ENCODE measurements at places on chromosomes 2 and 18. TPM values are rescaled to one million over a fixed set of nuclear protein-coding genes. Genes with fewer than 3 reads are reported as not detected.
A peak's percentile ranks its signal among the peaks of the same experiment; 100 is the strongest.

DNA sequence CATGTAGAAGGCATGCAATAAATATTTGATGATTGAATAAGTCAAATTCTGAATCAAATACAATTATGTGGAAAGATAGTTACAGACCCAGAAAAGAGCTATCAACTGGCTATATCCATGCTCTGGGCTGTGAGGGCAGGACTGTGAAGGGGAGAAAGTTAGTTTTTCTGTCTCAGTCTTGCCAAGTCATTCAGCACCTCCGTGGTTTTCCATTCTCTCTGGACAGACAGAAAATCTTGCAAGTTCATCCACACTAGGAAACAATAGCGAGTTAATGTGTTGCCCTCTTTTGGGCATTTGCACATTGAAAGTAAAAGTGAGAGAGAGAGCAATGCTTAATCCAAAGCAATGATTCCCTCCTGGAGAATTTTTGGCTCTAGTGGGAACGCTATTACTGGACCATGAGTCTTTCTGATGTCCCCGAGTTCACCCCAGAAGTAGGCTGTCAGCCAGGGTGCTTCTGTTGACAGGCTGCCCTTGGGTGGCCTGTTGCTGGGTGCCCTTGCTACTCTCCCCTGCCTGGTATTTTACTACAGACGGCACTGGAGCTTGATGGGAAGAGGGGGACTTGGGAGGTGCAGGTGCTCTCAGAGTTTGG, 238.3 kb downstream of the LOXHD1 start:
- peaks cover 15% of the 10 kb centered on the region for H3K27me3 ChIP-seq
- H3K27ac ChIP-seq = no peak overlapping the region
- H3K4me1 ChIP-seq = no peaks in the 10 kb centered on the region
- H3K4me3 ChIP-seq = no peak overlapping the region

- H3K4me3 ChIP-seq = peak within 1 kb of the TSS; percentile 88
- H3K27ac ChIP-seq = peak within 1 kb of the TSS; percentile 90
- peak; percentile 93 for DNase-seq
- peaks cover 36% of the 10 kb centered on the region for H3K4me1 ChIP-seq
- no peaks in the 10 kb centered on the region for H3K27me3 ChIP-seq
These were observed at the start of gene ETAA1 for GRCh38 chr2:67397143-67397986. ETAA1 (plus strand) TSS chr2:67397333; CDS start chr2:67397449, 116 bp downstream.

DNA sequence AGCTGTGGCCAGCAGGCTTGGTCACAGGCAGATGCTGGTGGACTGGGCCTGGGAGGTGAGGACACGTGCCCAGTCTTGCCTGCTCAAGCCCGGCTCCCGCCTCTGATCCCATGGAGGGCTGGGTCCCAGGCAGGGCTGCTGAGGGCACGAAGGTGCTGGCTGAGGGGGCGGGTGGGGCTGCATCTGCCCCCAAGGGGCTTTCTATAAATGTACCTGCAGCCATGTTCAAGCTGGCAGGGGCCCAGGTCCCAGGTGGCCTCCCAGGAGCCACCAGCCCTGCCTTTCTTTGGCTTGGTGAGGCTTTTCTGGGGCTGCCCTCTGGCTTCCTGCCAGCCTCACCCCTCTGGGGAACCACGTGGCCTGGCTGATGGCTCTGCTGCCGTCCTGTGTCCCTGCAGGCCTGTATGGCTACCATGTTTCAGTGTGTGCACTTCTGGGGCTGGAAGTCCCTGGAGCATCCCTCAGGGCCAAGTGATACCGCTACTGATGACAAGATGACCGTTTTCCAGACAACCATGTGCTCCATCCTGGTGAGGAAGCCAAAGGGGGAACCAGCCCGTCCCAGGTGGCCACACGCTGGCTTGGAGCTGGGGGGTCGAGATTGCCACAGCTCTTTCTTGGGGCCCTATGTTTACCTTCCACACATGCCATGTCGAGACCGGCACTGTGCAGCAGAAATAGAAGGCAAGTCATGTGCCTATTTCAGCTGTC, 23.2 kb downstream of the HJURP start:
- peaks cover 24% of the 10 kb centered on the region for H3K36me3 ChIP-seq
- H3K4me1 ChIP-seq = peaks cover 13% of the 10 kb centered on the region
- no peak for DNase-seq
- no peak overlapping the region for H3K4me3 ChIP-seq
- H3K27ac ChIP-seq = no peak overlapping the region

DNA sequence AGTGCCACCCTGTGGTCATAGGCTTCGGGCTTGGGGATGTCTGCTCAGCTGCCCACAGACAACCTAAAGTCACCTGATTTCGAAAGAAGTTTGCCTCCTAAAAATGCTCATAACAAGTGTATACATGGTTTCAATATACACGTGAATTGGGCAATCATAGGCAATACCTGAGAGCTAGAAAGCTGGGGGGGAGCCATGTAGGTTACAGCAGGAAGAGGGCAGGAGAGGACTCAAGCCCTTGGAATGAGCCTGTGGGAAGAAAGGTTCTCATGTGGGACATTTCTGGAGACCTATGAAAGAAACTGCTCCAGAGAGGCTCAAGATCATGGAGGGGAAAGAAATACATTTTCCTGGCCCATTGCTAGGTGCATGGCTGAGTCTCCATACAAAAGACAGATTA, 109.7 kb downstream of the ACOXL start:
- H3K4me1 ChIP-seq = peaks cover 8% of the 10 kb centered on the region
- no peak overlapping the region for H3K27ac ChIP-seq
- H3K4me3 ChIP-seq = no peak overlapping the region
- H3K36me3 ChIP-seq = no peaks in the 10 kb centered on the region
- peaks cover 28% of the 10 kb centered on the region for H3K27me3 ChIP-seq

The WNT10A gene
- 3.4 TPM for total RNA-seq
